A549 treated with RU486 at 1 μM for 4 hours (cell line): ENCODE measurements at places on chromosomes 13 and 19. TPM values are rescaled to one million over a fixed set of nuclear protein-coding genes. Genes with fewer than 3 reads are reported as not detected.

Gene PALM3
- 1.3 to 2.6 TPM (median 1.9 TPM) in 5 replicates for total RNA-seq

Gene JSRP1
- 0.44 to 1.00 TPM (median 0.60 TPM) in 4 of 5 replicates, not detected in the other for total RNA-seq

Gene C19orf38
- total RNA-seq, result 0.12 to 0.15 TPM in 2 of 5 replicates, not detected in the others

Gene CCDC70
- 0.14 TPM in 1 of 5 replicates, not detected in the others for total RNA-seq

Gene ISYNA1
- 27.1 to 47.3 TPM (median 45.2 TPM) in 5 replicates for total RNA-seq

Gene BST2
- total RNA-seq, result 0.13 to 0.15 TPM in 2 of 5 replicates, not detected in the others

Gene KLK15
- total RNA-seq, result not detected in 5 replicates

Gene ZNF709
- 0.05 TPM in 1 of 5 replicates, not detected in the others for total RNA-seq

Gene RDH8
- total RNA-seq, result 0.26 to 0.75 TPM (median 0.53 TPM) in 5 replicates

Gene NLRP7
- not detected in 5 replicates for total RNA-seq

Gene CPB2
- not detected in 5 replicates for total RNA-seq

Gene GDF15
- total RNA-seq, result 30.3 to 66.7 TPM (median 56.0 TPM) in 5 replicates

Gene CBARP
- 2.5 to 5.5 TPM (median 3.9 TPM) in 5 replicates for total RNA-seq

Gene ZFP82
- 1.2 to 2.4 TPM (median 2.2 TPM) in 5 replicates for total RNA-seq

Gene ZNF99
- not detected in 5 replicates for total RNA-seq

Gene ZNF556
- 0.02 to 0.11 TPM (median 0.05 TPM) in 3 of 5 replicates, not detected in the others for total RNA-seq
